Activated T-helper 9 cell treated with anti-CD3 and anti-CD28 coated beads, Interleukin-2, amount 50 U/mL, for 16 hours (primary cell): ENCODE measurements at places on chromosomes 2 and 18.

GRCh38 chr2:172924097-172924660 is 151.5 kb upstream of the MAP3K20 start:
- no peak for DNase-seq

- DNase-seq, result no peak
These were observed 48.8 kb upstream of the DNAJC10 start for GRCh38 chr2:182667315-182667695.

DNA sequence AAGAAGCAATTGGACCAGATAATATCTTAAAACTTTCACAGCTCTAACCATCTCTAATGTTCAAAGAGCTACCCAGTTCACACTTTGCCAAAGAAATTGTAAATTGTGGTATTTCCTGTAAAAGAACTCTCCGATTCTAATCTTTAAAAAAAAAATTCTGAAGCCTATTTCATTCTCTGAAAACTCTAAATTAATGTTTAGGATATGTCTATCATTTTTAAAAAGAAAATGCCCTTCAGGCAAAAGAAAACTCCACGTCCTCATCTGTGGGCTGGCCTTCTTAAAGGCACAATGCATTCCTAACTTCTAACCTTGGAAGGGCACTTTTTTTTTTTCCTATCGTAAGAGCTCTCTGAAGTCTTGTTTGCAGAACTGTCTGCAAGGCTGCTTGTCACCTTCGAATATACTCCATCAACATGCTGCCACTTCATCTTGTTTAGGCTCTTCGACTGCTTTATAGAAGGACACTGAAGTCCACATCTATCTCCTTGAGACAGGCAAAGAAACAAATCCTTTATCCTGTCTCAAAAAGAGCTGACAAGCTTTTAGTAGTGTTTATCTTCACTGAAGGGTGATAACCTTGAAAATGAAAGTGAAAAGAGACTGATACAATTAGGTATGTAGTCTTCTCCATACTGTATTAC is 124.3 kb upstream of the SLC39A10 start:
- no peak for DNase-seq

- no peak for DNase-seq
These were observed 179.0 kb downstream of the ASXL3 start for GRCh38 chr18:33757037-33757436.

DNA sequence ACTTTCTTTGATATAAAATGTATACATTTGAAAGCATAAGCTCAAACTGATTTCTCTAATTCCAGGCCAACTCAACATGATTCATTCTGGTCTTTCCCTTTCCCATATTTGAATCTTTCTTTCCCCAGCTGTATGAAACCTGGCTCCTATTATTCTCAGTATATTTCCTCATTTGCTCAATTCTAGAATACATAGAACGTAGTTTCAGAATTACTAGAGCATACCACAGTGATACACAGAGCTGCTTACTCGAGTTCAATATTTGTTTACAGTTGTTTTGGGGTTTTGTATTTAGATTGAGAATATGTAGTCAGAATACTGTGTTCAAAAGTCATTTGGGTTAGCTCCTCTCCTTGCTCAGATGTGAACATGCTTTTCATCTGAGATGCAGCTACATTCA is 43.0 kb downstream of the TNFRSF11A start:
- DNase-seq, result no peak

GRCh38 chr18:36499938-36500337 is 202.4 kb downstream of the FHOD3 start:
- no peak for DNase-seq

DNA sequence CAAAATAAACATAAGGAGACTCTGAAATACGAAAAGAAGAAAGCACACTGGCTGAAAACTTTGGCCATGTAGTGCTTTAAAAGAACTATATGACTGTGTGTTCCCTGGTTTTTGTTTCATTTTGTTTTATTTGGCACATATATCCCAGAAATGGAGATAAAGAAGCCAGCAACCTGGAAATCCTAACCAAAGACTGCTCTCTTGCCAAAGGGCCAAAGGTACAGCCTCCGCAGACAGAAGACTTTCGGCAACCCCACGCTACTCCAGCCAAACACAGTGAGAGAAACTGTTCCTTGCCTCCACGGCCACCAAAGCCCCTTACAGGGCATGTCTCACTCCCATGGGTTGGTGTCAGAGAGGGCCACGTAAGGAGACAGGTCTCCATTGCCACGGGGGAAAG is 381.2 kb upstream of the NETO1 start:
- no peak for DNase-seq

DNA sequence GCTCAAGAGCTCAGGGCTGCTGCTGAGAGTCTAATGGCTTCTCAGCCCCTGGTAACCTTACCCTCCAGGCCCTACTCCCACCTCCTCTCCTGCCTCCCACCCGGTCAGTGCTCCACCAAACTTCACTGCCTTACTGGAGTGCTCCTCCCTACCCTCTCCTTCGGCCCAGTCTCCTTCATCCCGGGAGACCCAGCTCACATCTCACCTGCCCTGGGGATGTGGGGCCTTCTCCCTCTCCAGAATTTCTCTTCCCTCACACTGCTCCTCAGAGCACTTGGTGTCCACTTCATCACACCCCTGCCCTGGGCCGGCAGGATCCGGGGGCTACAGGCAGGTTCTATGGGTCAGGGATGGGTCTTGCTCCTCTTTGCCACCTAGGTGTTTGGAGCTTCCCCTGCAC is 21.6 kb downstream of the PTPN18 start:
- no peak for DNase-seq

- no peak for DNase-seq
These were observed 377.8 kb upstream of the FSIP2 start for GRCh38 chr2:185360776-185361175.

DNA sequence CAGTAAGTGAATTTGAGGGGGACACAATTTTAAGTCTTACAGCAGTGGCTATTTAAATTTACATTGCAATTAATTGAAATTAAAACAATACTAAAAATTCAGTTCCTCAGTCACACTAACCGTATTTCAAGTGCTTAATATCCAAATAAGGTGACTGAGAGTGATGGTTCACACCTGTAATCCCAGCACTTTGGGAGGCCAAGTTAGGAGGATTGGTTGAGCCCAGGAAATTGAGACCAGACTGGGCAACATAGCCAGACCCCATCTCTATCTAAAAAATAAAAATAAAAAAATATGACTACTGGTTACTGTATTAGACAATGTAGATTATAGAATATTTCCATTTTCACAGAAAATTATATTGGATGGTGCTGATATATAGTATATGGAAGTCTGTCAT is 79.0 kb downstream of the BMPR2 start:
- DNase-seq, result no peak

DNA sequence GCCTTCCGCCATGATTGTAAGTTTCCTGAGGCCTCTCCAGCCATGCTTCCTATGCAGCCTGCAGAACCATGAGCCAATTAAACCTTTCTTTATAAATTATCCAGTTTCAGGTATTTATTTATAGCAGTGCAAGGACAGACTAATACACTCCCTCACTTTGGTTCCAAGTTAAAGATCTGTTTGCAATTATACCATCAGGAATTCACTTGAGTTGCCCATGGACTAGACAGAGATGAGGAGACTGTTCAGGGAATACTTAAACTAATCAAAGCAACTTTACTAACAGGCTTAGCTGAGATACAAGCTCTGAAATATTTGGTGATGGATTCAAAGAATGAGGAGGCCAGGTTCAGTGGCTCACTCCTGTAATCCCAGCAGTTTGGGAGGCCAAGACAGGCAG is 190.0 kb downstream of the MTCL1 start:
- DNase-seq, result no peak

GRCh38 chr18:58344861-58345463 is 283.9 kb downstream of the ALPK2 start:
- DNase-seq, result no peak

DNA sequence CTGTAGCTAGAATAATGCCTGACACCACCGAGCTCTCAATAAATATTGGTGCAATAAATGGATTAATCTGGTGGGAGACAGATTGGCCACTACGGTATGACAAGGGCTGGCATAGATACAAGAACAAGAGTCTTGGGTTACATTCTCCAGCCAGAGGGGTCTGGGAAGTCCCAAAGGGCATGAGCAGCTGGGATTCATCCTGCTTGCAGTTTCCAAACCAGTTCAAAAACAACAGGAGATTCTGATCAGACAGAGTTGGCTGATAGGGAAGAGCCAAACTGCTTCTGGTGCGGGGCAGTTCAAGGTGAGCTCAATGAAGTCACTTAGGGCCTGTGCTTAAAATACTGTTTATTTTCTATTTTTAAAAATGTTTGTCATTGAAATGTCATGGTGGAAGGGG is 266.9 kb downstream of the TNS1 start:
- no peak for DNase-seq

DNA sequence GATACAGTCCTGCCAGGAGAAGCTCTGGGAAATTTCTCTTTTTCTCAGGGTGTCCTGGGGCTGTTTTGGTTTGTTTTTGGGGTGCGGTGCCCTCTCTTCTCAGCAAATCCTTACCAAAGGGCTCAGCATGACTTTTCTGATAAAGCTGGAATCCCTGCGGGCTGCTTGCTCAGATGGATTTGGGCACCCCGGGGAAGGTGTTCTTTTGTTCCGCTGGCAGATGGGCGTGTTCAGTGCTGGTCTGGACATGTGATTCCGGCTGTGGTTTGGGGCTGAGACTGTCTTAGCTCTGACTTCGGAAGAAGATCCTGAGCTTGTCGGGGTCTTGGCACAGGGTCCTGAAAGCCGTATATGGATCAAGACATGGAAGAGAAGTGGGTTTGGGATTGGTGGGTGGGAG is 134.2 kb upstream of the SPRED2 start:
- no peak for DNase-seq

- no peak for DNase-seq
These were observed 54.5 kb downstream of the ACSL3 start for GRCh38 chr2:222915092-222915957.

GRCh38 chr2:74500578-74500946 is 1.2 kb upstream of the LBX2 start:
- no peak for DNase-seq

DNA sequence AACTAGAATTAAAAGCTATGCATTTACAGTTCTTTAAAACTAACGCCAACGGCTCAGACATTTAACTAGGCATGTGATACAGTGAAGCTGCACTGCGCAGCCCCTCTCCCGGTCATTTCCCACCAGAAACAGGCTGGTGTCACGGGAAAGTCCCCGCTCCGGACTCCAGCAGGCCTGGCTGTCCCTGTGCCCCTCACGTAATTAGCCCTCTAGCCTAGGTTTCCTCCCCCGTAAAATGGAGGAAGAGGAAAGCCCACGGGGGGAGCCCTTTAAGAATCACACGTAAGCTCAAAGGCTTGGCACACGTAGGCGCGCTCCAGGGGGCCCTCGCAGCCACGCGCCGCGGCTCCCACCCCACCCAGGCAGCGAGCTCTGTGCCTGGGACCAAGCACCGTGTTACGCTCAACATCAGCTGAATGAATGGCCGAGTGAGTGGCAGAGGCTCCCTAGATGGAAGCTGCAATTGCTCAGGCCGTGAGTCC is 48.0 kb downstream of the KCNIP3 start:
- no peak for DNase-seq

DNA sequence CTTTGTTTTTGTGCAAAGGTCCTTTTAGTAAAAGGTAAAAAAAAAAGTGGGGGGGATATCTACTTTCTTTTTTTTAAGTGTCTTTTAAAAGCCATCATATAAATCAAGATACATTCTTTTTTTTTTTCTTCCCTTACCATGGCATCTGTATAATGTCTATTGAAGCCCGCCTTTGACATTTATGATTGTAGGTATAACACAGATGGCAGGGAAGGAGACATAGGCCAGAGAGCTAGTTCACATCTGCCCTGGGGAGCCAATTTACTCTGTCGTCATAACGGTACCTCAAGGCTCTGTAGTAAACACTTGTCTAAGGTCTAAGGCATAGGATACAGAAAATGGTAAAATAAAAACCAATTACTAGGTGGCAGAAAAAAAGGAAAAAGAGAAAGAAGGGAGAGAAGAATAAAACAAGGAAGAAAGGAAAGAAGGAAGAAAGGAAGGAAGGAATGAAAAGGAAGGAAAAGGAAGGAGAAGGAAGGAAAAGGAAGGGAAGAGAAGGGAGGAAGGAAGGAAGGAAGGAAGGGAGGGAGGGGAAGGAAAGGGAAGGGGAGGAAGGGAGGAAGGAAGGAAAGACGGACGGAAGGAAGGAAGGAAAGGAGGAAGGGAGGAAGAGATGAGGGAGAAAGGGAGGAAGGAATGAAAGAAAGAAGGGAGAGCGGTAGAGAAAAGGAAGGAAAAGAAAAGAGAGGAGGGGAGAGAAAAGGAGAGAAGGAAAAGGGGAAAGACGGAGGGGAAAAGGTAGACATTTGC is 343.5 kb downstream of the RBM43 start:
- no peak for DNase-seq
